Suppressor macrophage (primary cell): ENCODE measurements at places on chromosomes 12 and 14.

GRCh38 chr12:68975811-68976210 lies 42.8 kb upstream of the CPM start:
- DNase-seq = no peak

DNA sequence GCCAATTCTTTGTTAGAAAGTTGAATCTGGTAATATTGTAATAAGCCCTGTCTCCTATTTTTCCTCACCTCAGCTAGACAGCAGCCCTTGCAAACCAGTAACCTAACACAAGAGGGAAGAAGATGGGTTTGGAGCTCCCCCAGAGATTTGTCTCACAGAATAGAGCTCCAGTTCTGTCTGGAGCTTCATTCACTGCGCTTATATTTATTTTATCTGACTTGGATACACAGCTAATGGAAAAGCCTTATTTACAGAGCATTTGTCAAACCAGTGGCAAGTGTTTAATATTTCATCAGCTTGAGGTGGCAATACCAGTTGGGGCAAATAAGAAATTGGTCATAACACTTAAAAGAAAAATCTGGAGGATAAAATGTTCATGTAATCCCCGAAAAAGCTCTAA lies 1094.0 kb downstream of the FSCB start:
- DNase-seq = no peak

DNA sequence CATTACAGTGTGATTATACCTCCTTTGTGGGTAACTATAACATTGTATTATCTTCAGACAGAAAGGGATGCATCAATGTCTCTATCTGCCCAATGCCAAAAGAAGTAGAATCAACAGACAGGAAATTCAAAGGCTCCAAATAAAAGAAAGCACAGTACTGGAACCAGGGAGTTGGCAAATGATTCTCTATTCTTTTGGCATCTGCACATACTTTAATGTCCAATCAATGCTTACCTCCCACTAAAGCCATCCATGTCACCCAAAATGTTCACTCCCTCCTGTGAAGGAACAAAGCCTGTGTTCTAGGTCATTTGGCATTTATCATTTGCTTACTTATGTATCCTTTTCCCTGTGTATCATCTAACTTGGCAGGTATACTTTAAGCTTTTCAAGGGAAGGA lies 36.7 kb downstream of the KIF21A start:
- DNase-seq = no peak

GRCh38 chr12:24522736-24523135 lies 426.2 kb downstream of the BCAT1 start:
- DNase-seq = no peak

DNA sequence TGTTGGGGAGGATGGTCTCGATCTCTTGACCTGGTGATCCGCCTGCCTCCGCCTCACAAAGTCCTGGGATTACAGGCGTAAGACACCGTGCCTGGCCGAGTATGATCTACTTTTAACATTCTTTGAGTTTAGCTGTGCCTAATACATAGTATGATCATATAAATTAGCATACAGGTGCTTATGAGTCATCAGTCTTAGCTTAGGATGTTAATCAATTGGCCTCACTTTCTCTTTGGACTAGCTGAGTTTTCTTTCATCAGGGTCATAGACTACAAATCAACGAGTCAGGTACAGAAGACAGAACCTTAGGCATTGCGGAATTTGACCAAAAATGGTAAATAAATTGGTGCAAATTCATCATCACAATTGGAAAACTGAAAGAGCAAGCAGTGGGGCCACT lies 2.2 kb downstream of the SLC25A21 start:
- no peak for DNase-seq

DNA sequence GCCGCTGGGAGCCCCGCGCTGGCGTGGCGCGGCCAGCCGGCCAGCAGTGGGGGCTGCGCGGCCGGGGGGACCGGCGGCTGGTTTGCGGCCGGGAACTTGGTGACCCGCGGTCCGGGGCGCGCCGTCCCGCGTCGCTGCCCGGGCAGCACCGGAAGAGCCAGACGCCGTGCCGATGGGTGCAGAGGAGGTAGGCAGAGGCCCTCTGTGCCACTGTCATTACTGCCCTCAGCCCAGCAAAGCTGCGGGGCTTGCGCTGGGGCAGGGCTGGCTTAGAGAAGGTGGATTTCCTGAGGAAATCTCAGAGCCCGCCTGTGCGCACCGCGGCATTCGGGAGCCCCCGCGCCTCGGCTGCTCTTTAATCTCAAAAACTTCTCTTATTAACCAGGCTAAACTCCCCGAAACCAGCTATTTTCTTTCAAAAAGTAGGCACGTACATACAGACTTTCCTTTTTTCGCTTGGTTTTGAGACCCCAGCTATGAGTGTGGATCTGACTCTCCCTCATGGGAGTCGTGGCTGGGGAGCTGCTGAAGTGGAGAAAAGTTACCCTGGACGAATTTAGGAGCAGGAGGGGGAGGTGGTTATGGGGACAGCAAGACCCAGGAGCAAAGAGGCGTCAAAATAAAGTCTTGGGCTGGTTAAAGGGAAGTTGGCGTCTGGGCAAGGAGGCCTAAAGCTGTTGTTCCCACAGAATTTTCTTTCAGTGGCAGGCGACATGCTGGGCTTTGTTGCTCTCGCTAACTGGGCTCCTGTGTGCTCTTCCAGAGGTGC lies 802 bp downstream of the SUSD6 start:
- peak; percentile 67 for DNase-seq

DNA sequence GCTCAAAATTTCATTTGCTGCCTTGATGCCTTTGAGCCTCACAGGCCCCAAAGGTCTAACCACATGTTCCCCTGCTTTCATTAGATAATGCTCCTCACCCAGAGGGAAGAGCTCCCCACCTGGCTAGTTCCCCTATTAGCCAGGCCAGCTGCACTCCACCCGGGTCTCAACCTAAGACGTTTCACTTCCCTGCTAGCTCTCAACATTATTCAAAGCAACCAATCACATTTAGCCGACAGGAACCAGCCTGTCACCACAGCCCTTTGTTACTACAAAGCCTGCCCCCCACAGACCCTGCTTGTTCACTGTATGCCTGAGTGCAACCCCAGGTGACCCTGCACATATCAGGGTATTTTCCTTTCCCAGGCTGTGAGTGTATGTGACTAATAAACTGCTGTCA lies 78.6 kb downstream of the SLC15A5 start:
- DNase-seq = peak; percentile 14

DNA sequence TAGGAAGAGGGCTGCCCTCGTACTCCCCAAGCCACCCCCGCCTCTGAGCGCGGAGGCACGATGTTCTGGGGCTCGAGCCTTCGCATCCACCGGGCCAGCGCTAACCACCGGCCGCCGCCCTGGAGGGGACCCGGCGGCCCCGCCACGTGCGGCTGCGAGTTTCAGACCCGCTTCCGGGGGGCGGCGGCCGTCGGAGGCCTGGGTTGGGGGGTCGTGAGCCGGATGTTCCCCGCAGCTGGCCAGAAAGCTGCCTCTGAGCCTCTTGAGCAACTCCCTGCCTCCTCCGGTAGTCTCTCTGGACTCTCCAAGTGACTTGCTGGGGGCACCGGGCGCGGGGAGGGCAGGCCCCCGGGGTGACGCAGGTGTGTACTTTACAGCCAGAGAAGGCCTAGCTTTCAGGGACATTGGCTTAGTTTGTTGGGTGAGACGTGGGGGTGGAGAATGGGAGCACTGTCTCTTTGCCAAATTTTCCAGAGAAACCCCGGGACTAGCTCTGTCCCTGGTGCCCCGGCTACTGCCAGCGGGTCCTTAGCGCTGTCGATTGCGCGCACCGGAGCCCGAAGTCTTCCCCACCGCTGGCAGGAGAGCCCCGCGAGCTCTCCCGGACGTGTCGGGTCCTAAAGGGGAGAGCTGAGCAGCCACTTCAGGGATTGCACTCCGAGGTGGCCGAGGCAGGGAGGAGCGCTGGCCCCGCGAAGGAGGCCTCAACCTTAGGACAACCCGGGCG lies 15.6 kb downstream of the OTX2 start:
- DNase-seq = no peak

DNA sequence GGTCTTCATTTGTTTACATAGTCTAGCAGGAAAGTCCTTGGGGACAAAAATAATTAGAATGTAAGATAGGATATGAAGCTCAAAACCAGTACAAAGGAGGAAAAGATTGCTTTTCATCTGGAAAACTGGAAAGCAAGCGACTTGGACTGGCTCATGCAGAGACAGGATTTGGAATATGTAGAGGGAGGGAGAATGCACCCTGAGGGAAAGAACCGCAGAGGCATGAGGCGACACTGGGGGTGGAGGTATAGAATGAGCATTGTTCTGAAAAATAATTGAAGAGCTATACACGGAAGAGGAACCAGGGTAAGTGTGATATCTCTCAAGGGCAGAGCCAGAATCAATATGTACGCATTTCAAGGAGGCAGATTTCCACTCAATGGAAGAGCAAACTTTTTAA lies 85.5 kb downstream of the PLEKHG3 start:
- DNase-seq = no peak

DNA sequence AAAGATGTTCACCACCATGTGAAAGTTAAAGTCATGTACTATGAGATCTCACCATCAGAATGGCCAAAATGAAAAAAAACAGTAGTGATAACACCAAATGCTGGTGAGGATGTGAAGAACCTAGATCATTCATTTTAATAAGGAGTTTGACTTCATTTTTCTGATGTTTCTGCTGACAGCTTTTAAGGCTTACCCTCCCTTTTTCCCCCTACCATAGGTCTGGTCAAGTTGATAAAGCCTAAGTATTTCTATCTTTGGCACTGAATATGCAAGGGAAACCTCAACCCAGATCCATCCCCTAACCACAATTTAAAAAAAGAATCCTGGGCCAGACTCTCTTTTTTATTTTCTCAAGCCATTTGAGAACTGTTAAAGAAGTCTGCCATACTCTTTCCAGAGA lies 689.6 kb upstream of the FOXG1 start:
- DNase-seq = no peak

DNA sequence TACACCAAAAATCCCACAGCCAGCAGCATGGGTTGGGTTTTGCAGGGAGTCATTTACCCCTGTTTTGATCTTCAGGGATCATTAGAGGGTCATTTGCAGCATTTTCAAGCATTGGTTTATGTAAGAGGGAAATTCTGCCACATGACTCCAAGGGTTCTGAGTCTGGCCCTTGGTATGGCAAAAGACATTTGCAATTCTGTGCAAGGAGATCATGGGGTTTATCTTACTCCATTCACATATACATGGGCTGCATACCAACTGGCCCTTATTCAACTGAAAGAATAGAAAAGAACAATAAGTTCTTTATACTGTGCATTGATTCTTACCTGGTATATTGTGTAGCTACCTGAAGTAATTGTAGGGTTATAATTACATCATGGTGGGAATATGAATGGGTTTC lies 13.7 kb downstream of the SIX4 start:
- no peak for DNase-seq

- no peak for DNase-seq
These were observed 41.7 kb upstream of the RIN3 start for GRCh38 chr14:92471919-92472318.

GRCh38 chr12:132430838-132431774 lies 58.8 kb upstream of the FBRSL1 start:
- no peak for DNase-seq

DNA sequence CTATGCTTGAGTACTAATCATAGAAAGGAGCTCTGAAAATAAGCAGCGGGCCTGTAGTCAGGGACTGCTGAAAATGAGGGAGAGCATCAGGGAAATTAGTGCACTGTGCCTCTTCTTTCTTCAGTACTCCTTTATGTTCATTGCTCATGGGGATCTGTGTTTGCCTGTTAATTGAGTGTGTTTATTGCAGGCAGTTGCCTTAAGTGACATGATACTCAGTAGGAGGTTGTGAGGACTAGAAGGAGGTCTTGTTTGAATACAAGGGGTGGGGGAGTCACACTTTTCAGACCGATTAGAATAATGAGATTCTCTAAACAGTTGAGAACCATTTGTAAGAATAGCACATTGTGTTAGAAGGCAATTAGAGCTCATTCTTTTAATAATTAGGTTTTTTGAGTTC lies 102.6 kb upstream of the SLCO1C1 start:
- no peak for DNase-seq

DNA sequence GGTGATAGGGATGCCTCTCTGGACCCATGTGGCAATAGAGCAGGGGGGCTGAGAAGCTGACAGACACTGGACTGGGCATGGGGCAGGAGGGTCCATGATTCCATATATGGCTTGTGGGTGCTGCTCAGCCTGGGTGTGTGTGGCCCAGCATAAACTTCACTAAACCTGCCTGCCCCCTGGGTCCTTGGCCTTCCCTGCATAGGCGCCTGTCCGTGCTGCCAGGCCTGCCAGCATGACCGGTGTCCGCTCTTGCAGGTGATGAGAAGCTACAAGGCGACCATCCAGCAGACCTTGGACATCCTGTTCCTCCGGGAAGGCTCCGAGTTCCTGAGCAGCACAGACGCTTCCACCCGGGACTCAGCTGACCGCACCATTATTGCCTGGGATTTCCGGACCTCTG lies 61.6 kb downstream of the BEGAIN start:
- no peak for DNase-seq

GRCh38 chr12:121279071-121279375 lies 17.5 kb downstream of the CAMKK2 start:
- peak; percentile 45 for DNase-seq

GRCh38 chr12:87815771-87816585 lies 213.2 kb downstream of the C12orf50 start:
- DNase-seq = no peak

- DNase-seq = no peak
These were observed 339.0 kb downstream of the SNAPC1 start for GRCh38 chr14:62101189-62101588.

- DNase-seq = peak; percentile 68
These were observed 14.4 kb downstream of the AREL1 start for GRCh38 chr14:74698465-74698864.

DNA sequence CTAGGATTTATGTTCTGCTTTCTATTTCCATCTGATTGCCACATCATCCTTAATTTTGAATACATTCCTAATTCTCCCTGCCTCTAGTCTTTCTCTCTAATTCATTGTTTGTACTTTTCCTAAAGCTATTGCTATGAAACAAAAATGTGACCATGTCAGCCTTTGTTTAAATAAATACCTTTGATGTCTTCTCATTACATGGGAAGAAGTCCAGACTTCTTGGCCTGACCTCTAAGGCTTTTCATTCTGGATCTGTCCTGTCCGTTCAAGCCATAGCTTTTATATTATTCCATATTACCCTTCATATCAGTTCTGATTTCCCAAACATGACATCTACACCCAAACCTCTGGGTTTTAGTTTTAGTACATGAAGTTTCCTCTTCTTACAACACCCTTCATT lies 91.4 kb downstream of the CDK17 start:
- no peak for DNase-seq

GRCh38 chr12:104494137-104494792 lies 37.5 kb downstream of the CHST11 start:
- DNase-seq = peak; percentile 31

GRCh38 chr12:4780641-4781611 lies 60.7 kb downstream of the GALNT8 start:
- no peak for DNase-seq

DNA sequence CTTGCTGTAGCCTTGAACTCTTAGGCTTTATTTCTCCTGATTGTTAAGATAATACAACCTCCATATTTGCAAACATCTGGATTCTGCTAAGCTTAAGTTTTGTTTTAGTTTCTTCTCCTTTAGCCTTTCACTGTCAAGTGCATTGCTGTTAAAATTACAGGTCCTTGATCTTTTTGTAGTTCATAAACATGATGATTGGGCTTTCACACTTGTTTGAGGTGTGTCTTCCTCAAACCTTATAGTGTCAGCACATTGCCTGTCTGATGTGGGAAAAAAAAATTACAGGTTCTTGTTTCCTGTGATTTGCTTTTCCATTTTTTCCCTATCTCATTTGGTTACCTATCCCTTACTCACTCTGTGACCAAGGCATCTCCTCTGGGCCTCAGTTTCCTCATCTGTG lies 59.2 kb downstream of the BICDL1 start:
- no peak for DNase-seq

- DNase-seq = peak; percentile 73
These were observed 66.4 kb downstream of the CHST11 start for GRCh38 chr12:104522985-104523722.

- DNase-seq = no peak
These were observed 57.5 kb downstream of the ARHGAP5 start for GRCh38 chr14:32134448-32135097.
